T1000 (cell line): ENCODE measurements at places on chromosomes 6 and 20.

- DNase-seq, result no peak
These were observed 21.0 kb downstream of the PRDM1 start for GRCh38 chr6:106107043-106107613.

- no peak for DNase-seq
These were observed 23.5 kb downstream of the PLEKHG1 start for GRCh38 chr6:150622941-150623874.

DNA sequence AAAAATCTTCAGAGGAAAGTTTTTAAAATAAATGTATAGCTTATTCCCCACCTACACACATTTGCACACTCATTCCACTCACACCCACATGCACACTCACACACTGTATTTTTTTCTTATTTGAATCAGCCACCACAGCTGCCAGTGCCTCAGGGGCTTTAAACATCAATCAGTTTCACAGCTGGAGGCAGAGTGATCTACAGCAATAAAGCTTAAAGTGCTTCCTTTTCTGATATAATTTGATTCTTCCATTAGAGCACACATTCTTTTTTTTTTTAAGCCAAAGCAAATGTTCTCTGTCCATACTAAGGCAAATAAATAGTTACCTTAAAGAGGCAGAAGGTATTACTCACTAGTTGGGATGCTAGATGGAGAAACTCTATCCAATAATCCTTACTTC is 498.8 kb upstream of the POU3F2 start:
- DNase-seq, result no peak

DNA sequence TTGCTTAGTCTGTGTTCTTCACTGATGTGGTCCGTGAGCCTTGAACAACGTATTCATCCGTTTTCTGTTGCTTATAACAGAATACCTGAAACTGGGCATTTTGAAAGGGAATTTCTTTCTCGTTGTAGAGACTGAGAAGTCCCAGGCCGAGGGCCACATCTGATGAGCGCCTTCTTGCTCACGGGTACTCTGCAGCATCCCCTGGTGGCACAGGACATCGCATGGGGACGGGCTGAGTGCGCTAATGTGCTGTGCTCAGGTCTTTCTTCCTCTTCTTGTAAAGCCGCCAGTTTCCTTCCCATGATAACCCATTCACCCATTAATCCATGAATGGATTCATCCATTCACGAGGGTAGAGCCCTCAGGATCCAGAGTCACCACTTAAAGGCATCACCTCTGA is 161.0 kb downstream of the NFATC2 start:
- DNase-seq, result no peak

DNA sequence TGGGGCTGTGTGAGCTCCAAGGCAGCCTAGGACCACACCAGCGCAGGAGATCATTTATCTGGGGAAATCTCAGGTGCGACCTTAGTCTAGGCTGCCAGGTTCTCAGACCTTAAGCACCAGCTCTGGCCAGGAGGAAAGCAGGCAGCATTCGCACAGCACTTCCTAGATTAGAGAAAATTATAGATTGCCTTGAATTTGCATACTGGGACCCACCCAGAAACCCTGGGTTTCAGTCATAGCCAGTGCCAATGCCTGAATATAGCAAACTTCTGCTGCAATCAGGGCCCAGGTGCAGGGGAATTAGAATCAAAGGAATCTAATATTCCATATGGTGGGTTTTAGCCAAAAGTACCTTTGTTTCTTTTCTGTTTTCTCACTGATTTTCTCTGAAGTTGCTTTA is 204.3 kb upstream of the CST7 start:
- DNase-seq, result no peak

DNA sequence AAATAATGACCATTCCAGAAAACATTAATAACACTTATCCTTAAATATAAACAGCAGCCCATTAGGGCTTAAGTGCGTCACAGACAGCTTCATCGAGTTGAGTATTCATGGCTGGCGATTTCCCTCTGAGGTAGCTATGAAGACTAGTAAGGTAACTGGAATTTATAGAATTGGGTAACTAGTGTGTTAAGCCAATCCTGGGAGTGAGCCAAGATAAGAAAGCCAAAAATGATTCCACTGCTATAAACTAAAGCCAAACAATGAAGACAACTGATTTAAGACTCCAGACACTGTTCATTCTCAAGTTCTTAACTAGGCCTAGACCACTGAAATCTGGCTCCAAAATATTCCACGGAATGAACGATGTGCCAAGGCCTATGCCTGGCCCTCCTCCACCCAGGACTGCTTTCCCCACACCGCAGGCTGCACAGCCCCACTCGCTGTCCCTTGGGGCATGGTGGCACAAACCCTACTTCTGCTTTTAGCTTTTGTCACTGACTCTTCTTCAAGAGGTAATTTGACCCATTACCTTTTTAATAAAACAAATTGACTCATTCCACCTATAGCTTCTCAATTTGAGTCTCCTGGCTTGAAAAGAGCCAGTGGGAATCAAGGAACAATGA is 66.0 kb downstream of the BLOC1S5 start:
- no peak for DNase-seq

GRCh38 chr20:49513517-49513916 is 31.0 kb upstream of the KCNB1 start:
- no peak for DNase-seq

DNA sequence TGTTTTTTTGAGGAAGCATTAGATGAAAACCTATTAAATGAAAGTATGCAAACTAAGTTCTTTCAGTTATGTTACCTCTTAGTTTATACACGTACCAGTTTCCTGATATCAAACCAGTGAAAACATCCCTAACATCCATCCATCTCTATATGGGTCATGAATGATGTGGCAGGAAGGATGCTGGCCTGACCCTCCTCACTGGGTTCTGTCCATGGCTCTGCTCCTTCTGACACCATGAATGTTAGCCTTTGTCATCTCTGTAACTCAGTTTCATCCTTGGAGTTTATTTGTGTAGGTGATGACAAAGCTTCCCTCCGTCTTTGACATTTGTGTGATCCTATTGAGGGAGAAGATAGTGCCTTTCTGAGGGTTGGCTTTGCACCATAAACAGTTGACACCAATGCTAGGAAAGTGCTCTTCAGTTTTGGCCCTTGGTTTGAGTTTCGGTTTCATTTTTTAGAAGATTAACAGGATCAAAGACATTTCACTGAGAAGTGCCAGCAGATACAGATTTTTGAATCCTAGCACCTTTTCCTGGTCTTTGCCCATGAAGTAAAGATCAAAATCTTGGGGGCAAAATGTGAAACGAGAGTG is 72.0 kb upstream of the SCGN start:
- DNase-seq, result no peak

DNA sequence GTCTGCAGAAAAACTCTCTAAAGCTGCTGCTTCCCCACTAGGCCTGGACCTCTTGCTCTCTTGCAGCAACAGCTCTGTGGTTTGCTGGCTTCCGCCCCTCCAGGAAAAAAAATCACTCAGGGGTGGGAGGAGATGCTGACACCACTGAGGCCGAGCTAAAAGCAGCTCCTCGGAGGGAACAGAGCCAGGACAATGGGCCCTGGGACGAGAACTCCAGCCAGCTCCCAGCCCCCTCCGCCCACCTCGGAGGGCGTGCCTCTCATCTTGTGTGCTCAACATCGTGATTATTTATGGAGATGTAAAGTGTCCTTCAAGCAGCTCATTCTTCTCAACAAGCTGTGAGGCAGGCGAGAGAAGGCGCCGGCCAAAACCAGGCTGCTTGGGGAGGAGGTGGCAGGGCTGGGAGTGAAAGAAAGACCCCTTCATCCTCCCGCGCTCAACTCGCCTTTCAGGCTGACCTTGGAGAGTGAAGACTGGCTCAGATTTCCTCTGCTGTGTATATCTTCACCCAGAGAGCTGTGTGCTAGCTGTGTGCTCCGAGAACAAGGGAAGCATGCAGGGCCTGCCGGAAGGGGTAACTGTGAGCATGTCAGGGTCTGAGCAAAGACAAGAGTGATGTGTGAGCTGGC is 53.5 kb upstream of the LRFN2 start:
- no peak for DNase-seq

GRCh38 chr6:56660381-56660730 is 17.7 kb upstream of the DST start:
- no peak for DNase-seq

GRCh38 chr6:45509426-45509825 is 131.7 kb upstream of the SUPT3H start:
- no peak for DNase-seq
